ENCODE measurements at places on chromosomes 1 and 21.

DNA sequence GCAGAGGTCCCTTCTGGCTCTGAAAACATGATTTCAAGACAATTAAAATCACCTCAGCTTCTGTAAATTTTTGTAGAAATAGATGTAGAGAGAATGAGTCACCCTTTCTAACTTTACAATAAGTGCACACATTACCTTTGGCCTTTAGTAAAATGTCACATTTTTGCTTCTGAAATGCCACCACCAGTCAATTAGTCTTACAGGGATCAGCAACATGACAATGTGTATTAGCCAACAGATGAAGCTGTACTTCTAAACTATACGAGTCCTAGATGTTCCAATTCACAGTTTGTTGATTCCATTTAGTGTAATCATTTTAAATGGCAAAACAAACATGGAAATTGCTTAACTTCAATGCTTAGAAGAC lies 23.1 kb downstream of the C21orf91 start:
- no peak for ATAC-seq

GRCh38 chr1:110875216-110875731 lies 2.3 kb downstream of the CD53 start:
- no peak for ATAC-seq

- no peak for ATAC-seq
Observed at GRCh38 chr1:202004711-202005110, 5.7 kb upstream of the ELF3 start.

GRCh38 chr1:29829448-29830344 lies 593.4 kb downstream of the PTPRU start:
- ATAC-seq: no peak

DNA sequence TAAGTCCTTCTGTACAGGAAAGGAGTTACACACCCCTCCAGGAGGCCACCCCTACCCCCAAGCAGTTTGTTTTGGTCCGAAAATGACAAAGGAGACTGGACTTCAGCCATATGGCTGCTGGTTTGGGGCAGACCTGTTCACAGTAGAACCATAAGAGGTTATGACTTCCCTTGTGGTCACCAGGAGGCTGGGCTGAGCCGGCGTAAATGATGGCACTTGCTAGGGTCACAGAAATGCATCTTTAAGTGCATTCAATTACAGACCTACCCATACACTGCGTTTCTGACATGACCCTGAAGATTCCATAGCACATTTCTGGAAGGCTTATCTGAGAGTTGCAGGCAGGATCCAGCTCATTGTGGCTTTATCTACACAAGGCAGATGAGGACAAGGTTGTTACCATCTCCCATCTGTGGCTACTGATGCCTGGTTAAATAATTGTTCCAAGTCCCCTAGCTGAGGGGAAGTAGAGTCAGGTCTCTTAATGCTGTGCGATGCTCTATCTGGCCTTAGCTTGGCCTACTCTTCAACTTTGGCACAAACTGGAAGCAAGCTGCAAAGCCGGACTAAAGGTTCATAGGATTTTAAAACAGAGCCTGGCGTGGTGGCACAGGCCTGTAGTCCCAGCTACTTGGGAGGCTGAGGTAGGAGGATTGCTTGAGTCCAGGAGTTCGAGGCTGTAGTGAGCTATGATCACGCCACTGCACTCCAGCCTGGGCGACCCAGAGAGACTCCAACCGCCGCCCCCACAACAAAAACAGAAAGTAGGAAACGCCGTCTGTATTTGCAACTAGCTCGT lies 1.7 kb upstream of the TRIM67 start:
- no peak for ATAC-seq

- no peak for ATAC-seq
Observed at GRCh38 chr1:231318568-231318967, 19.1 kb downstream of the EXOC8 start.

DNA sequence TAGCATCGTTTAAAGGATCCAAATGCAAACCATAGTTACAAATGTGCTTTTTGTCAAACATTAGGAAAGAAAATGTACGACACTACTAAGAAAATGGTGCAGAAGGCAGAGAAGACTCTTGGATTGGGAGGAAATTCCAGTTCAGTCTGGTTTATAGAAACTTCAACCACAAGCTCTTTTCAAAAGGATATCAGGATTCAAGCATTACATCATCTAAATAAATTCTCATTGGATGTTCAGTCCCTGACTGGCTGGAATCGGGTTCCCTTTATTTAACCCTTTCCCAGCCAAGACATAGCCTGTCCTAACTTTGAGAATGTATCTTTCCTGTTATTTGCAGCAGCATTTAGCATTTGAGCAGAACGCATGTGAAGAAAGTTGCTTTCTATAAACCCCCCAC lies 184.6 kb downstream of the LMO4 start:
- peak; percentile 70 for ATAC-seq

DNA sequence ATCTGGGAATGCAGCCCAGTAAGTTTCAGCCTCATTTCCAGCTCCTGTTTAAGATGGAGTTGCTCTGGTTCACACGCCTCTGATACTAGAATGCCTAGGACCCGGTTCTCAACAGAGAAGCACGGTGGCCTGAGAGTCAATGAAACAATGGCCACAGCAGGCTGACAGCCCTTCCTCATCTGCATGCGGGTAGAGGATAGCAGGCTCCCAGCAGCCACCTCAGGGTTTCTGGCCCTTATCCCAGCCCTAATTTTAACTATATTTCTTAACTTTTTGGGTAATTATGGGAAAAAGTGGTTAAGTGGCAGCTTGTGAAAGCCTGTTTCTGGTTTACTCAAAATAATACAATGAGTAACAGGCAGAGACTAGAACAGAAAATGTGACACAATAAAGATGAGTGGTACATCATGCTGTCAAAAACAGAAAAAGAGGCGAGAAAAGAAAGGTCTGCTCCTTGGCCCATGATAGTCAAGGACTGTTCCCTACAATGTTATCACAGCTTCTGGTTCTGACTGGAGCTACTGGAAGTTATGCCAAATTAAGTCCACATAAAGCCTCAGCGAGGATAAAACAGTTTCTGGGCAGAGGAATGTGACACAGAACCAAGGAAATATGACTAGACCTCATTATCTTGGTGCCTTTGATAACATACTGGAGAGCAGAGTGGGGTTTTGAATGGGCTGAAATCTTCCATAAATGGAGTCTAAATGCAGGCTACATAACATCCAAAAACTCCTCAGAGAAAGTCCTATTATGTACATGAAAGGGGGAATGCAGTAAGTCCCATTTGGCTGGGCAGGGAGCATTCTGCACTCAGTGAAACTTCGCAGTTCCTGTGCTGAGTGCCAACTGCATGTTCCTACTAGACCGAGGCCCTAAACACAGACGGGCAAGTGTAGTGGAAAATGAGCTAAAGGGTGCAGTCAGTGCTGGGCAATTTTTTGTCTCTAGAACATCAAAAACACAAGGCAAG lies 92.1 kb downstream of the NIBAN1 start:
- no peak for ATAC-seq

DNA sequence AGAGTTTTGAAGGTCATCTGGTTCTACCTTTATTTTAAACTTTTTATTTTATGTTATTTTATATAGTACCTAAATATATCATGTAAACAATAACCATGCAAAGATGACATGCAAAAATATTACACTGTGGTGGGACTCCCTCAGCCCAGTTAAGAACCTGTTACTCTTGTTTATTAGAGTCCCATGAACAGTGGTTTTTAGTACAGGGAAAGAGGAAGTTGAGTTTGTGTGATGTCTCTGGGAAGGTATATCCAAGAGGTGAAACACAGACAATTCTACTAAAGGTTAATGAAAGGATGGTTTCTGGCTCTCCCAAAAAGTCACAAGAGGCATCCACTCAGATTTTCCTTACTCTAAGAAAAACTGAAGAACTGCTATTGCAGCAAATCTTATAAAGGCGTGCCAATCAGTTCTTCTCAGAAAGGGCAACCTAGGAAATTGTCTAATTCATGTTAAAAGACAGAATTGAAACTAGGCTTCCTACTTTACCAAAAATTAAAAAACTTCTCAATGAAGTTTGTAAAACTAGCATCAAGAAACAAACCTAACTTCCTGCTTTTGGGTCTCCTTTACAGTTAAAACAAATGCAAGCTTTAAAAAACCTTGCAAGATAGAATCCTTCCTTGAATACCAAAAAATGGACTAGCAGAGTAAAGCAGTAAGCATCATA lies 19.9 kb downstream of the GFI1 start:
- ATAC-seq: no peak

GRCh38 chr21:46596201-46596600 lies 8.7 kb downstream of the S100B start:
- no peak for ATAC-seq

GRCh38 chr1:233005703-233006102 lies 55.3 kb downstream of the NTPCR start:
- ATAC-seq: no peak

DNA sequence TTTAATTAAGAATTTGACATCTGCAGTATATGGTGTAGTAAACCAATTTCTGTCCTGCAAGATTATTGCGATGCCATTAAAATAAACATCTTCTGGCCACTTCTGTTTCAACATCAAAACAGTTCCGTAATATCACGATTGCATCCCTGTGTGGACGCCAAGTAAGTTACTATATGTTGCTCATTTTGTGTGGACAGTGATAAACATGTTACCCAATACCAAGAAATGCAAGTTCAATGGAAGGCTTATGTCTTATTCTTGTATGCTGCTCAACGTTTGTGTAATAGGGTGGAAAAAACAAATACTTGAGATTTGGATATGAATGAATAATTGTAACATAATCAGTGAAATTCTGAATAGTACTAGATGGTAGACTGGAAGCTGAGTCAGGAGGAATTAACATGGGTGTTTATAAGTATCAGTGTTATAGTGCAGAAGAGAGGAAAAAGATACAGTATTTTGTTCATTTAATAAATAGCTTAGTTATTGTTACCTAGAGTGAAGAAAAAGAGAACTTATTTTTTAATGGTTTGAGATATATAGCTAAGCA lies 15.2 kb downstream of the TTC3 start:
- ATAC-seq: no peak

- ATAC-seq: no peak
Observed at GRCh38 chr1:82762829-82763532, 962.2 kb downstream of the ADGRL2 start.

- ATAC-seq: no peak
Observed at GRCh38 chr1:114367810-114368209, 143.2 kb downstream of the TRIM33 start.

DNA sequence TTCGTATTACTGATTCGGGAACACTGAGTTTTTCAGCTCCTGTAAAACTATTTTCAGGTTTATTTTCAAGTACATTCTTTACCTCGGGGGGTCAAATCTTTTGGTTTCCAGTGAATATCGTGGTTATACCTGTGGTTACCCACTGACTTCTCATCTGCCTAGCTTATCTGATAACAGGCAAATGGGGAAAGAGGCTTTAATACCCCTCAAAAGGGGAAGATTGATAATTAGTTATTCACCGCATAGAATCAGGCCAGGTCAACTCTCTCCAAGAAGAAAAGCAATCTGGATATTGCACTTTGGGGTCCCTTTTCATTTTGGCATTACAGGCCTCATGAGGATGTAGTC lies 23.0 kb downstream of the RUNX1 start:
- ATAC-seq: no peak

DNA sequence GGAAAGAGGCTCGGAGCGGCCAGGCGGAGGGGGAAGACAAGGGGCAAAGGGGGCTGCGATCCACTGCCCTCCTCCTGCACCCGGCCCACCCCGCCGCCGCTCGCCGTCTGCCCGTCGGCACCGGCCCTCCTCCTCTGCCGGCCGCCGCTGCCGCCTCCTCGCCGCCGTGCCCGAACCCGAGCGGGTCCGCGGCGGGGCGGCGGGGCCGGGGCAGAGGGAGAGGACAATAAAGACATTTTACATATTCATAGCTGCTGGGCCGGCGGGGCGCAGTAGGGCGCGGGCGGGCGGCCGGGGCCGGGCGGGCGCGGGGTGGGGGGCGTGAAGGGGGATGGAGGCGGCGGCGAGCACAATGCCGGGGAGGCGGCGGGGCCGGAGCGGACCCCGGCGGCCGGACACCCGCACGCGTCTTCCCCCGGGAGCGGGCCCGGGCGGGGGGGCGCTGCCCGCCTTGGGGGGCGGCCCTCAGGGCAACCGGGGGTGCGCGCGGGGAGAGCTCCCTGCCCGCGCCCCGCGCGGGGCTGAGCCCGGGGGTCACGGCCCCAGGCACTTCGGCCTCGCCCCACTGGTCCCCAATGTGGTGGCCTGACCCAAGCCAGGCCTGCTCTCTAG lies 546 bp downstream of the POU2F1 start:
- peak; percentile 4 for ATAC-seq

- ATAC-seq: peak; percentile 92
Observed at GRCh38 chr1:185483664-185484450, 166.8 kb upstream of the IVNS1ABP start.

- peak; percentile 21 for ATAC-seq
Observed at GRCh38 chr1:202577381-202577780, 132.9 kb downstream of the SYT2 start.

GRCh38 chr1:5809207-5809788 lies 182.9 kb downstream of the NPHP4 start:
- no peak for ATAC-seq

- ATAC-seq: peak; percentile 75
Observed at GRCh38 chr1:151945725-151946722, 36.7 kb upstream of the THEM4 start.

- ATAC-seq: peak; percentile 44
Observed at GRCh38 chr1:184790642-184791549, 36.2 kb upstream of the EDEM3 start.

Data from SK-N-SH treated with all-trans-retinoic acid at 6 μM for 48 hours (cell line).